Stimulated activated CD4-positive, alpha-beta T cell treated with anti-CD3 and anti-CD28 coated beads, Interleukin-4, amount 100 ng/mL, for 48 hours (primary cell): ENCODE measurements at places on chromosomes 5 and 9.

DNA sequence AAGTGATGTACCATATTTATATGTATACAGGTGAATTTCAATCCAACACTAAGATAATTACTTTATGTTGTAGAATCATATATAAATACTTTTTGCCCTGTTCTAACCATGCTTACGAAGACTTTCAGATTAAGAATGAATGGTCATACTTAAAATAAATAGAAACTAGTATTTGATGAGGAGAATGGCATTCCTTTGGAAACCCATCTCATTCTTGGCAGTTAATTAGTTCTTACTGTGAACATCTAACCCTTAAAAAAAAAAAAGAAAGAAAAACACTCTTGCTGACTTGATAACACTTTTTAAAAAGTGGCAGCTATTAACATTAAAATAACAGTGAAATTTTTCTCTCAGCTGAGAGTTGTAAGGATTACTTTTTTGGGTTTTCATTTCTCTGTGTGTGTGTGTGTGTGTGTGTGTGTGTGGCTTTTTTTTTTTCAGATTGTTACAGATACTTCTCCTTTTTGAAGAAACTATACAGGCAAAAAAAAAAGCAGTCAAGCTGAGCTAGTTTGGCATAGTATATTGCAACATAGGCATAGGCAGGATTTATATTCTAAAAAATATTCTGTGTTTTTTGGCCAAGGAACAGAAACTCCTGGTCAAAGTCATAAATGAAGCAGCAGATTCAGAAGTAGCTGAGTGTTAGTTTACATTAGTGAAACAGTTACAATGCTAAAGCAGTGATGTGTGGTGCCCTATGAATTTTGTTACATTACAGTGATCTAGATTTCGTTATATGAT is 163.5 kb downstream of the CD180 start:
- DNase-seq, result no peak

GRCh38 chr9:114774524-114774923 is 31.3 kb downstream of the TNFSF15 start:
- no peak for DNase-seq

DNA sequence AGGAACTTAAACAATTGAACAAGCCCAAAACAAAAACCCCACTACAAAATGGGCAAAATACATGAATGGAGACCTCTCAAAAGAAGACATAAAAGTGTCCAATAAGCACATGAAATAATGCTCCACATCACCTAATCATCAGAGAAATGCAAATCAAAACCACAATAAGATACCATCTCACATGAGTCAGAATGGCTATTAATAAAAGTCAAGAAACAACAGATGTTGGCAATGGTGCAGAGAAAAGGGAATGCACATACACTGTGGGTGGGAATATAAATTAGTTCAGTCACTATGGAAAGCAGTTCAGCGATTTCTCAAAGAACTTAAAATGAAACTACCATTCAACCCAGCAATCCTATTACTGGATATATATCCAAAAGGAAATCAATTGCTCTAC is 337.4 kb upstream of the GRIA1 start:
- DNase-seq, result no peak

- no peak for DNase-seq
These were observed 180.1 kb upstream of the ELL2 start for GRCh38 chr5:96141749-96142148.
